HuH-7 (cell line): ENCODE measurements at places on chromosomes 12 and 14.

GRCh38 chr12:76611533-76611932 lies 52.0 kb upstream of the OSBPL8 start:
- DNase-seq, result no peak

- no peak for DNase-seq
Observed at GRCh38 chr12:85825746-85826145, 10.5 kb downstream of the RASSF9 start.

DNA sequence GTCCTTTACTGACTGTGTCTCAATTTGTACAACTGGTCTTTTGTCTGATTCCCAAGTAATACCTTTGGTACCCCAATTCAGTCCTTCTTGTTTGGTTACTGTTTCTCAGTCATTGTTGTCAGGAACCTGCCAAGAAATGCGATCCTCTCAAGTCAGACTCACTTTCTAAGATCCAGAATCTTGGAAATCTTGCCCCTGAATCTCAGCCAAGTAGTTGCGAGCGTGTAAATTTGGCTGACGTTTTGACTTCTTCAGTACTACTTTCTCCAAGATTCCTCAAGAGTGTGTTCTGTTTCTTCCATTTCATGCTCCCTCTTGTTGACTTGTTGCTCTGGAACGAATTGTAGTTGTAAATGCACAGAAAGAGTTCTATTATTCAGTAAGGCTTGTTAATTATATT lies 114.0 kb downstream of the MSRB3 start:
- no peak for DNase-seq

DNA sequence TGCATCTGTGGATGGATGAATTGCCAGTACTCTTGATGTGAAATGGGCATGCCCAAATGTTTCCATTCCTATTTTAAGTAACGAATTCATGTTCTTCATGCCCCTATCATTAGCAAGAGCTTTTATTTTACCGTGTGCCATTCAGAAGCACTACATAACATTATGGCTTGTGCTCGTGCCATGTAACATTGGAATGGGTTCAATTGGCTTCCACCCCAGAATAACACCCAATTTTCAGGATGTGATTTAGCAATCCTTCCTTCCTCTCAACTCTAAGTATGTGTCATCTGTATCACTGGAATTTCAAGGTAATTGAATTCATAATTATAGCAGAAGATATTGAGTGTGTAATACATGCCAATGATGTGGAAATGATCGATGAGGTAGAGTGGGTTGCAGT lies 145.8 kb upstream of the TMPO start:
- no peak for DNase-seq

GRCh38 chr14:84688297-84689025 lies 841.5 kb upstream of the FLRT2 start:
- DNase-seq, result no peak

DNA sequence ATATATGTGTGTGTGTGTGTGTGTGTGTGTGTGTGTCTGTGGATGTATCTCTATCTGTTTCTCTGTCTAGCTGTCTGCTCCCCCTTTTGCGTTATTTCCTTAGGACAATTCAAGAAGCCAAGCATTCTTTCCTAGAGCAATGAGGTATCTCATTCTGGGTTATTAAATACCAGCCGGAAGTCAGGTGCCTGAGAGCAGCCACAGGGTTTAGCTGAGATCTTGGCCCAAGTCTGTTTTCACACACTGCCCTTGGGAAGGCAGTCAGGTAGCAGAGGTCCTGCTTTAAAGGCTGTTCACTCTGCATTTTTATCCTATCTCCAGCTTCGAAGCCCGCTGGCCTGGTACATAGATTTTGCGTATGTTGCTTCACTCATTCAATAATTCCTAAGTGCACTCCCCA lies 76.8 kb downstream of the TSPAN9 start:
- DNase-seq, result no peak

DNA sequence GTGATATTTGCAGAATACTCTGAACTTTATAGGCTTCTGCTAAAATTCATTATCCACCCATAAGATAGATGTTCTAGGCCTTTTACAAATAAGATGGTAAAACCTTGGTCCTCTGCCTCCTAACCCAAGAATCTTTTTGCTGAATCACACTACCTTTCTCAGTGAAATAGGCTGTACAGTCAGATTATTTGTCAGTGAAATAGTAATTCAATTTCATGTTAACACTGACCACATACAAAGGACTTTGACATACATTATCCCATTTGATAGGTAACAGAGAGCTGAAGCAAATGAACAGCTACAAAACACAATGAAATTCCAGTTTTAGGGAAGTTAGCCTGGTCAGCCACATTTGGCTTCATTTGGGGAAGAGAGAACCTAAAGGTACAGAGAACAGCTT lies 141.1 kb downstream of the PCNX1 start:
- no peak for DNase-seq

- no peak for DNase-seq
Observed at GRCh38 chr12:108744021-108744897, 12.9 kb upstream of the CORO1C start.

DNA sequence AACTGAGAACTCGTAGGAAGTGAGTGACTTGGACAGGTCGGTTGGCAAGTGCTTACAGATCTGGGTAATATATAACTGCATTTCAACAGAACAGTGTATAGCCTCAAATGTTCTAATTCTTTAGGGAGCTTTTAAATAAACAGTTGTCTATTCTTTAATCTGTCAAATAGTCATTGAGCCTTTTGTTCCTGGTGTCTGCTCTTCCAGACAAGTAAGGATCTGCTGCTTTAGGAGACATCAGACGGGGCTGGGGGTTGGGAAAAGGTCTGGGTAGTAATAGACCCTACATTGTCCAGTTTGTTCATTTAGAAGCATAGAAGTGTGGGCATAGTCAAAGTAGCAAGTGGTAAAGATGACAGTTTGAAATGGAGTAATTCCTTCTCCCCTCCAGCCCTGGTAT lies 2.0 kb downstream of the PTPN11 start:
- DNase-seq, result no peak
